ENCODE measurements at places on chromosomes 12 and 14.

- no peak for DNase-seq
Measured at GRCh38 chr14:78248501-78249090, 78.4 kb downstream of the NRXN3 start.

GRCh38 chr12:5294274-5295070 is 137.4 kb upstream of the NTF3 start:
- DNase-seq: no peak

GRCh38 chr14:69400154-69400553 is 1.7 kb downstream of the SLC39A9 start:
- DNase-seq: no peak

GRCh38 chr12:82904219-82904790 is 217.6 kb downstream of the TMTC2 start:
- no peak for DNase-seq

DNA sequence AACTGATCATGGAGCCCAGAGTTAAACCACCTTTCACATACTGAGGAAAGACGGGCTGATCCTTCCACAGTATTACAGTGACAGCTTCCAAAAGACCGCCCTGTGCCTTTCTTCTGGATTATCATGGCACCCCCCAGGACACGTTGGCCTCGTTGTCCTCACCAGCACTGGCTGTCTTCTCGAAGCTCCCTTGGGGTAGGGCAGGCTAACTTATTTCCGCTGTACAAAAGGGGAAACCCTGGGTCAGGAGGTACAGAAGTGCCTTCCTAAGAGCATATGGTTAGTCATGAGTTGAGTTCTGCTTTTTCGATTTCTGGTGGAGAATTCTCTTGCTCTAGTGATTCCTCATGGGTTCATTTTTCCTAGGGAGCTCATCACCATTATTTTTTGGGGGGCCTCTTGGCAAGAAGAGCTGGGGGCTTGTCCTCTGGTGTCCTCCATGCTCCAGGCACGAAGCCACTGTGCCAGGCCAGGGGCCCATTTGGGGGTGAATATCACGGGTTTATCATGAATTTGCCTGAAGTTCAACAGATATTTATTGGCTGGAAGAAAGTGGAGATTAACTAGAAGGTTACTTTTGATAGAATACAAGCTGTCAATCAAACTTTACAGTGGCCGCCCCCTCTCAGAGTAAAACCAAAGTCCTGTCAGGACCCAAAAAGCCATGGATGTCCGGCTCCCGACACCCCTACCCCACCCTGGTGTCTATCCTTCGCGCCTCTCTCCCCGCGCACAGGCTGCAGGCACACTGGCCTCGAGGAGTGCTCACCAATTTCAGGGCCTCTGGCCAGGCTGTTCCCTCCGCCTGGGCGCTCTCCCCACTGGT is 8.8 kb upstream of the TRAF3 start:
- no peak for DNase-seq

- DNase-seq: no peak
Measured at GRCh38 chr12:125255935-125256633, 190.8 kb downstream of the AACS start.

DNA sequence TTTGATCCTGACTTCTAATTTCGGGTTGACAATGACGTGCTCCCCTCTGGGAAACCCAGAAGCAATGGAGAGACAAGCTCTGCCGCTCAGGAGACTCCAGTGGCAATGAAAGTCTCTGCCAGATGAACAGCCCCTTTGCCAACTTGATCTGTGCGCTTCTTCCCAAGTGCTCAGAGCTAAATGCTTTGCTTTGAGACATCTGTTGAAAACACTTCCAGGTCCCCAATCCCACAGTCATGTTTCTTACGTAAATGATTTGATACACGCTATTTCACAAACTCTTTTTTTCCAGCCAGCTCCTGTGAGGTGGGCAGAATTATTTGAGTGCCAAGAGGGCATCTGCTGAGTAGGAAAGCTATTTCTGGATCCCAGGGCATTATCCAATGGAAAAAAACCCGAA is 147.6 kb downstream of the RIMBP2 start:
- DNase-seq: no peak

- DNase-seq: no peak
Measured at GRCh38 chr14:64759555-64759938, 55.3 kb downstream of the PLEKHG3 start.

GRCh38 chr12:123076604-123077297 is 74.1 kb downstream of the PITPNM2 start:
- peak; percentile 53 for DNase-seq

DNA sequence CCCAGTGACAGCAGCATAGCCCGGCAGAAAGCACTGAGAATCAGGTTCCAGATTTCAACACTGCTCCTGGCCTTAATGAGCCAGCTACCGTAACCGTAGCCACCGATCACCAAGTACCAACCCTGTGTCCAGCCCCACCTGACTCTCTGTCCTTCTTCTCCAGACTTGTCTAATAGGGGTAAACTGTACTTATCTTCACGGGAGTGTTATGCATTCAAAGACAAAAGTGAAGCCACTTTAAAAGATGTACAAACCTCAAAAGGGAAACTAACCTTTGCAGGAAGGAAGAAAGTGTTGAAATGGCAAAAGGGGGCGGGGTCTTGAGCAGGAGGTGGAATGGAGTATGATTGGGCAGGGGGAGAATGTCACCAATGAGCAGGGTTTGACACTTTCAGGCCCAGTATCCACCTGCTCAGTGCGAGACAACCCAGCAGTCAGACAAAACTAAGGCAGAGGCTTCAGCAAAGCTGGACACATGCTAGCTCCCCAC is 226.1 kb downstream of the CHST11 start:
- DNase-seq: peak; percentile 57

Data from stimulated activated CD8-positive, alpha-beta memory T cell treated with anti-CD3 and anti-CD28 coated beads, Interleukin-15, amount 100 ng/mL, for 4 hours (primary cell).